Activated CD4-positive, alpha-beta T cell treated with anti-CD3 and anti-CD28 coated beads, Interleukin-2, amount 10 ng/mL, durations not matched to agents 7 days and 5 days (primary cell): ENCODE measurements at places on chromosomes 6 and 20.

- no peak for DNase-seq
These were observed 83.0 kb downstream of the SCAND1 start for GRCh38 chr20:35871259-35871771.

GRCh38 chr6:158649289-158650143 is at the start of gene SYTL3:
Gene SYTL3 (plus strand): TSS chr6:158650054. CDS start chr6:158663269, 13,215 bp downstream.
- peak; percentile 84 for DNase-seq

- no peak for DNase-seq
These were observed 61.4 kb downstream of the WDR27 start for GRCh38 chr6:169640351-169640852.

DNA sequence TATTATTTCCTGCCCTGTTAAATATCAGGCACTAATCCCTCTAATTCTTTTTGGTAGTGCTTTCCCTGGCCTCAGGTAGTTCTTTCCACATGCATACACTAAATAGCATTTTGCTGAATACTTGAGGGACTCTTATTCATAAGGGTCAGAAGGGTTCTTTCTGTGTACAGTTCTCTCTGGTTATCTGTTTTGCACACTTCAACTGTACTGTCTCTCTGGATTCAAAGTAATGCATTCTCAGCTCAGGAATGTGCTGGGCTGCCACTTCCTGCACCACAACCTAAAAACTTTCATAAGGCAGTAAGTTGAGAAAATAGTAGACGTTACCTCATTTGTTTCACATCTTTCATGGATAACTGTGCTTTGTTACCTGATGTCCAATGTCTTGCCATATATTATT is 32.1 kb downstream of the C6orf141 start:
- no peak for DNase-seq

GRCh38 chr6:101294676-101295075 is 98.8 kb upstream of the GRIK2 start:
- DNase-seq, result no peak

- peak; percentile 66 for DNase-seq
These were observed 687 bp downstream of the SLC35A1 start for GRCh38 chr6:87473419-87473903.
